Motor neuron (in vitro differentiated cells): ENCODE measurements at places on chromosomes 7 and 10. TPM values are rescaled to one million over a fixed set of nuclear protein-coding genes. Genes with fewer than 3 reads are reported as not detected.

DNA sequence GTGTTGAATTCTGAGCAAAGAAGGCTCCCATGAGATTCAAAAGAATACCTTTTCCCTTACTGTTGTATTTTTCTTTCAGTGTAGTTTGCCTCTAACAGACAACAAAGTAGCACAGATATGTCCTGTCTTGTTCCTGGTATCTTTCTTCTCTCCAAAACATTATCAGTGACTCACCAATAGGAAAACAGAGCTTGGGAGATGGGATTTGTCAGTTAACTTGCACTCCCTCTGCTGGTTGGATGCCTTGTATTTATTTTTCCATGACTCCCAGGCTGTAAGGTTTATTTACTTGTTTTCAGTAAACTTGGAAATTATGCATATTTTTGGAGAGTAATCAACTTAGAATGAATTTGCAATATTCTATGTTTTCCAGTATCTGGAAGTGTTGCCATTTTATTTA is 129.7 kb downstream of the SAMD9 start:
- no peak for ATAC-seq

DNA sequence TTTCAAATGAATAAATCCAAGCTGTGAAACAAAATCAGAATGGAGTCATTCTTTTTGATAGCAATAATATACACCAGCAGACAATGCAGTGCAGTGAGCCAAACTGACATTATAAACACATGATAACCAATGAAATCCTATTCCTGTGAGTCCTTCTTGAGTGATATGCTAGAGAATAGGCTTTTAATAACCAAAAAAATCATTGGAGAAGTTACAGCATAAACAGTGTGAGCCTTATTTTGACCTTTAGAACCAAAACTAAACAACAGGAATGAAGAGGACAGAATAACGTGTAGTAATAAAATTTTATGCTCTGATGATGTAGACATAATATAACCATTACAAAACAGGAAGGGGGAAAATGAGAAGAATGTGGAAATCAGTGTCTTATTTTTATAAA is 8.7 kb downstream of the HUS1 start:
- ATAC-seq: no peak

Gene WASL
- 18.8 and 21.2 TPM in 2 replicates for total RNA-seq

DNA sequence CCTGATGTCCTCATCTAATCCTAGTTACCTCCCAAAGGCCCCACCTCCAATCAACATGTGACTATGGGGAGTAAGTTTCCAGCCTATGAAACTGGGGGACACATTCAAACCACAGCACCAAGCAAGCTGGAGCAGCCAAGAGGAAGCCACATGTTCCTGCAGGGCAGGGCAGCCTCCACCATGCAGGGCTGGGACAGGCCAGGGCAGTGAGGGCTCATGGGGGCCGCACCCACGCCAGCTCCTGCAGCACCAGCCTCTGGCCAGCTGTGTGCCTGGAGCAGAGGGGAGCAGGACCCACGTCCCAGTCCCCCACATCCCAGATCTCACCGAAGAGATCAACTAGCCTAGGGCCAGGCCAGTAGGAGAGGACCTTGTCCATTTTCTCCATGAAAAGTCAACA is 85.9 kb upstream of the INSIG1 start:
- no peak for ATAC-seq

Gene CNNM1
- 1.7 and 2.4 TPM in 2 replicates for total RNA-seq

DNA sequence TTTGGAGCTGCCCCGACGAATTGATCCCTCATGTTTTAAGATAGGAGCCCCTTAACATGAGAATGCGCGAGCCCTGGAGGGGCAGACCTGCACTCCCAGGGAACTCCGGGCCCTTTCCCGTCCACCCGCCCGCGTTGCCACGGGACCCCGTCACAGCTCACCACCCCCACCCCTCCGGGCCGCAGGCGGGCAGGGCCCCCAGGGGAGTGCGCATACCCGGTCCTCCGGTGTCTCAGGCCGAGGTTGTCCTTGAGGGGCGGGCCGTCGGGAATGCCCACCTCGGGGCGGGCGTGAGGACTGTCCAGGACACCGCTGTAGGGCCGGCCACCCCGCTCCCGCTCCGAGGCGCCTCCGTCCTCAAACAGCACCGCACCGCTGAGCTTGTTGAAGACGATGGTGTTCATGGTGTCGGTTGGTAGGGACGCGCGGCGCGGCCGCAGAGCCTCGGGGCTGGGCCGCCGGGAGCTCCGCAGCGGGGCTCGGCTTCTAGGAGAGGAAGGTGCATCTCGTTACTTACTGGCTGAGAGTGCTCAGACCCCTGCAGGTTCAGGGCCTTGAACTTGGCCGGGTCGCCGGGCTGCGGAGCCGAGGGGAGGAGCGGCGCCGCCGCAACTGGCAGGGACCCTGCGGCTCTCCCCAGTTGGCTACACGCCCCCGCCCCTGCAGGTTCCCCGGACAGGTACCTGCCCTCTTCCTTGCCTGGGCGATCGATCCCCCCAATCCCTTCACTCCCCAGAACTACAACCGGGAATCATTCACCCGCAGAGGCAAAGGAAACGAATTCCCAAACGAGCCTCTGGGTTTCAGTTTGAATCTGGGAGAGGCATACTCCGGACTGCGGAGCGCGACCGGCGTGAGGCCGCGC is 2.4 kb downstream of the MKX start:
- ATAC-seq: peak; percentile 25

DNA sequence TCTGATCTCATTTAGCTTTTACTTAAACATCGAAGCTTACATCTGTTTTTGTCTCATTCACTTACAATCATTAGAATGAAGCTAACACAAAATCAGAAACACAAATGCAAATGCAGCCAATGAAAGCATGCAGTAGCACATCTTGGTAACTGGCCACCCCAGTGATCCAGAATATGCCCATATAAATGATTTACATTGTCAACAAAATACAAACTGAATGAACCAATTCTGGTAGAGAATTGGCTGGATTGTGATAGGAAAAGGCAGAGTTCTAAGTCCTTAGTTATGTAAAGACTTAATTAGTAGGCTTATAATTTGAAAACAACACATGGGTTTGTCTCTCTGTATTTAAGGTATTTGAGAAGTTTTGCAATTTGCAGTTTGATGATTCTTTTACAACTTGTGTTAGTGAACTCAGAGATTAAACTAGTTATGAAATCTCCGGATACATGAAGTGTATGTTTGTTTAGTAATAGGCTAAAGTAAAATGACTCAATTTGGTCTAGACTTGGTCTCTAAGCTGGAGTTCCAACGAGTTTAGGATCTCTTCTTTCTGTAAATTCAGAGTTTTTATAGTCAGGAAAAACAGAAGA is 21.2 kb downstream of the TECTB start:
- ATAC-seq: no peak

GRCh38 chr7:43758822-43759683 is 573 bp downstream of the BLVRA start:
- peak; percentile 87 for ATAC-seq

Gene MEPCE
- total RNA-seq: 14.0 and 15.0 TPM in 2 replicates

Gene CLDN3
- total RNA-seq: 1.1 and 1.5 TPM in 2 replicates

DNA sequence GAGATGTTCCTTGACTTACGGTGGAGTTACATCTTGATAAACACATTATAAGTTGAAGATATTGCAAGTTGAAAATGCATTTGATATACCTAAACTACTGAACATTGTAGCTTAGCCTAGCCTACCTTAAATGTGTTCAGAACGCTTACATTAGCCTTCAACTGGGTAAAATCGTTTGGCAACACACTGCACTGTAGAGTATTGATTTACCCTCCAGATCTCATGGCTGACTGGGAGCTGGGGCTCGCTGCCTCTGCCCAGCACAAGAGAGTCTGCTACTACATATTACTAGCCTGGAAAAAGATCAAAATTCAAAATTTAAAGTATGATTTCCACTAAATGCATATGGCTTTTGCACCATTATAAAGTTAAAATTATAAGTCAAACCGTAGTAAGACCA is 7.5 kb upstream of the AGR3 start:
- no peak for ATAC-seq

GRCh38 chr10:87826653-87827052 is 8.6 kb upstream of the ATAD1 start:
- ATAC-seq: no peak

Gene GPC2
- 97.5 and 103 TPM in 2 replicates for total RNA-seq

Gene RBM48
- 11.0 and 15.0 TPM in 2 replicates for total RNA-seq
